ENCODE measurements at places on chromosomes 11 and 22. TPM values are rescaled to one million over a fixed set of nuclear protein-coding genes. Genes with fewer than 3 reads are reported as not detected.

GRCh38 chr11:19089421-19089820 is 27.5 kb upstream of the ZDHHC13 start:
- no peaks in the 10 kb centered on the region for H3K36me3 ChIP-seq
- H3K27me3 ChIP-seq = no peaks in the 10 kb centered on the region
- H3K27ac ChIP-seq = no peak overlapping the region
- DNase-seq = no peak

DNA sequence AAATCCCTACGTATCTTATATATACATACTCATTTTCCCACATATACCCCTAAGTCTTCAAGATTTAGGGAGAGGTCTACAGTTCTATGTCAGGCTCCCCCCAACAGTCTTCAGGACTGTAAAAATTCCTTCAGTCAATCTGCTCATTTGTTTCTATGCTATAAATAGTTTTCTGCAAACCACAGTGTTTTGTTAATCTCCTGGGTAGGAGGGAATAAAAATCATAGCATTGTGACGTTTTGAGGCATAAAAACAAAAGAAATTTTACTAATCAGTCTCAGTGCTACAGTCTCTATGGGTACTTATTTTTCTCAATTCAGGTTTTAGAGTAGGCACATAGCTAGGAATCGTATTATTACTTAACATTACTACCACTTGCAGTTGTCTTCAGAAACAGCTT is 552.8 kb upstream of the LRRC4C start:
- DNase-seq = no peak
- H3K27me3 ChIP-seq = no peaks in the 10 kb centered on the region
- H3K27ac ChIP-seq = no peak overlapping the region
- no peaks in the 10 kb centered on the region for H3K36me3 ChIP-seq
- no peaks in the 10 kb centered on the region for H3K4me1 ChIP-seq
- no peak overlapping the region for H3K4me3 ChIP-seq

DNA sequence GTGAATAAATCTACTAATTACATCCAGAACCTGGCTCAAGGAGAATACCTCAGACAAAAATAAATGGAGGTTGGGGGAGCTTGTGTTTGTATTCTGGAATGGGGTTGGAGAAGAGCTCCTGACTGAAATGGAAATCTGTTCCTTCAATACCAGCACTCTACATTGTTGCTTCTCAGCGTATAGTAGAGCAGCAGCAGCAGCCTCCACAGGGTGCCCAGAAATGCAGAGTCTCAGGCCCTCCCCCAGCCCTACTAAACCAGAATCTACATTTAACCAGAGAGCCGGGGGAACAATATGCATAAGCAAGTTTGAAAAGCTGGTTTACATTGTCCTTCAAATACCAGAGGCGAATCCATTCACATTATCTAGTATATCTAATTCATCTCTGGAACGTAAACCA is 474.8 kb downstream of the NTM start:
- no peak overlapping the region for H3K27ac ChIP-seq
- DNase-seq = no peak
- H3K27me3 ChIP-seq = no peaks in the 10 kb centered on the region
- no peaks in the 10 kb centered on the region for H3K4me1 ChIP-seq
- H3K4me3 ChIP-seq = no peak overlapping the region
- H3K36me3 ChIP-seq = no peaks in the 10 kb centered on the region

- no peak for DNase-seq
- no peaks in the 10 kb centered on the region for H3K27me3 ChIP-seq
- no peak overlapping the region for H3K27ac ChIP-seq
- H3K4me1 ChIP-seq = no peaks in the 10 kb centered on the region
Observed at GRCh38 chr11:70433966-70434812, 35.9 kb downstream of the CTTN start.

GRCh38 chr11:33701302-33702230 is 940 bp upstream of the C11orf91 start:
- peaks cover 44% of the 10 kb centered on the region for H3K4me1 ChIP-seq
- H3K36me3 ChIP-seq = no peaks in the 10 kb centered on the region
- H3K27ac ChIP-seq = peak overlapping the region; percentile 92
- peak; percentile 57 for DNase-seq
- H3K27me3 ChIP-seq = no peaks in the 10 kb centered on the region

DDI1 gene
- total RNA-seq = not detected

- H3K27ac ChIP-seq = no peak overlapping the region
- no peak for DNase-seq
- H3K36me3 ChIP-seq = no peaks in the 10 kb centered on the region
- H3K4me3 ChIP-seq = no peak overlapping the region
- no peaks in the 10 kb centered on the region for H3K4me1 ChIP-seq
Observed at GRCh38 chr11:103863497-103863896, 172.9 kb upstream of the DDI1 start.

- DNase-seq = no peak
- no peaks in the 10 kb centered on the region for H3K27me3 ChIP-seq
- no peaks in the 10 kb centered on the region for H3K4me1 ChIP-seq
- H3K27ac ChIP-seq = no peak overlapping the region
- H3K36me3 ChIP-seq = no peaks in the 10 kb centered on the region
- no peak overlapping the region for H3K4me3 ChIP-seq
Observed at GRCh38 chr11:123859731-123860130, 25.7 kb downstream of the TMEM225 start.

DNA sequence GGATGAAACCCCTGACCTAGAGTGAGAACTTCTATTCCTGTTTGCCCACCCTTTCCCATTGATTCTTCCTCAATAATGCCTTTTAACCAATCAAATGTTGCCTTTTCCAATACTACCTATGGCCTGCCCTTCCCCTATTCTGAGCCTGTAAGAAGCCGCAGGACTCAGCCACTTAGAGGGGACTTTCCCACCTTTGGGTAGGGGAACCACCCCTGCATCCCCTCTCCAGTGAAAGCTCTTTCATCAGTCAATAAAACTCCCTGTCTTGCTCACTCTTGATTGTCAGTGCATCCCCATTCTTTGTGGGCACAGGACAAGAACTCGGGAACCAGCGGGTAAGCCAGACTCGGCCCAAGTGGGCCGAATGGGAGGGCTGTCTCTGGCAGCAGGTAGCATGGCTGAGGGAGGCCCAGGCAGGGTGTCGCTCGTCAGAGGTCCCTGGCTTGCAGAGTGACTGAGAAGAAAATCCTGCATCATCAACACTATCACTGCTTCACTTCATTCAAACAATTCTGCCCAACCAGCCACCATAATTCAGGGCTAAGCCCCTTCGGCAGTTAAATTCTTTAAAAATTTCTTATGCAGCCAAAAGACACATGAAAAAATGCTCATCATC is 30.4 kb downstream of the LDHAL6A start:
- H3K36me3 ChIP-seq = peaks cover 87% of the 10 kb centered on the region
- no peak for DNase-seq
- no peak overlapping the region for H3K4me3 ChIP-seq
- no peaks in the 10 kb centered on the region for H3K27me3 ChIP-seq
- H3K27ac ChIP-seq = no peak overlapping the region

GRCh38 chr11:114426280-114426679 is 13.0 kb upstream of the REXO2 start:
- no peak for DNase-seq
- no peak overlapping the region for H3K4me3 ChIP-seq
- H3K27ac ChIP-seq = no peak overlapping the region
- H3K36me3 ChIP-seq = peaks cover 4% of the 10 kb centered on the region

FLRT1 gene
- 1.4 TPM for total RNA-seq

DNA sequence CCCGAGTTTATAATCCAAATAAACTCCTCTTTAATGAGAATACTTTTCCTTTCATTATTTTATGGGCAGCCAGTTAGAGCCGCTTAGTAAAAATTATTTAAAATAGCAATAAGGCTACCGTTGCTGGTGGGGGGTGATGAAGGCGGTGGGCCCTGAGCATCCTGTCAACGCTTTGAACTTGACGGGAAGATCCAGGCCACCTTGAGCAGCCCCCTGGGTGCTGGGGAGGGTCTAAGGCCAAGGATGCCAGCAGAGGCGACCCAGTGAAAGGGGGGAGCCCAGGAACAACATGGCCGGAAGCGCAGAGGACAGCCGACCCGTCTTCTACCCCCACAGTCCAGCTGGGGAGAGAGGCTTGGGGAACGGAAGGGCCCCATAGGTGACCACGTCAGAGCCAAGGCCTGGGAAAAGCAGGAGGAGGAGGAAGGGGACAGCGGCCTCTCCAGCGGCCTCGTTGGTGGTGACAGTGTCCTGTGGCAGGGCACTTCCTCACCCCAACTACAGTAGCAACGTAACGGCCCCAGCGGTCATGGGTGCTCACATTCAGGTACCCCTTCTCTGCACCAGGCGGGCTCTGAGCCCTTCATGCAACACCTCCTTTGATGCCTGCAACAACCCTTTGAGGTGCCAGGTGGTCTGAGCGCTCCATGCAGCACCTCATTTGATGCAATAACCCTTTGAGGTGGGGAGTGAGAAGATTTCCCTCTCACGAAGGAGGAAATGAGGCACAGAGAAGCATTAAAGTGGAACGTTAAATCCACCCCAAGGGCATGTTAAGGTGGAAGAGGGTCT is 695.3 kb downstream of the TBC1D22A start:
- no peak for DNase-seq
- no peaks in the 10 kb centered on the region for H3K4me1 ChIP-seq
- no peaks in the 10 kb centered on the region for H3K27me3 ChIP-seq
- H3K4me3 ChIP-seq = no peak overlapping the region
- H3K36me3 ChIP-seq = no peaks in the 10 kb centered on the region
- H3K27ac ChIP-seq = no peak overlapping the region

DNA sequence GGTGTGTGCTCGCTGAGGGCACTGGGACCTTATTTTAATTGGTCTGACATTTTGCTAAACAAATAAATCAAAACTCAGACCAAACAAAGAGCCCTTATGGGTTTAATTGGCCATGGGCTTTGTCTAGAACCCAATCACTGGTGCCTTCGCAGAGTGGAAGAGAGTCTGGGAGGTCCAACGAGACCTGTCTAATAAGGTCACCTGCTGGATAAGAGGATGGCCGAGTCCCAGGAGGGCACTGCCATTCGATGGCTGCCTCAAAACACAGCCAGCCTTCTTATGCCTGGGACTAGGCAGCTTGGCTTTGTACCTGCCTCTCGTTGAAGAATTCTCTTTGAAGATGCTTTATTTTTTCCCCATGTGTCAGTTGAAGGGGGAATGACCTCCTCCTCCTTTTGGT is 171.1 kb downstream of the CEP164 start:
- no peak overlapping the region for H3K27ac ChIP-seq
- H3K4me1 ChIP-seq = no peaks in the 10 kb centered on the region
- H3K36me3 ChIP-seq = no peaks in the 10 kb centered on the region

GRCh38 chr11:75523811-75524664 is 1.7 kb downstream of the GDPD5 start:
- no peaks in the 10 kb centered on the region for H3K36me3 ChIP-seq
- H3K27me3 ChIP-seq = no peaks in the 10 kb centered on the region
- peak overlapping the region; percentile 83 for H3K4me3 ChIP-seq
- no peak overlapping the region for H3K27ac ChIP-seq

SEZ6L gene
- 0.12 TPM for total RNA-seq

OR51B2 gene
- not detected for total RNA-seq

GRCh38 chr11:59615120-59615636 is 396 bp downstream of the OSBP start:
- peaks cover 44% of the 10 kb centered on the region for H3K4me1 ChIP-seq
- no peaks in the 10 kb centered on the region for H3K36me3 ChIP-seq
- no peaks in the 10 kb centered on the region for H3K27me3 ChIP-seq
- peak overlapping the region; percentile 91 for H3K27ac ChIP-seq
- H3K4me3 ChIP-seq = peak overlapping the region; percentile 88
- peak; percentile 67 for DNase-seq

OR56A1 gene
- total RNA-seq = not detected

DNA sequence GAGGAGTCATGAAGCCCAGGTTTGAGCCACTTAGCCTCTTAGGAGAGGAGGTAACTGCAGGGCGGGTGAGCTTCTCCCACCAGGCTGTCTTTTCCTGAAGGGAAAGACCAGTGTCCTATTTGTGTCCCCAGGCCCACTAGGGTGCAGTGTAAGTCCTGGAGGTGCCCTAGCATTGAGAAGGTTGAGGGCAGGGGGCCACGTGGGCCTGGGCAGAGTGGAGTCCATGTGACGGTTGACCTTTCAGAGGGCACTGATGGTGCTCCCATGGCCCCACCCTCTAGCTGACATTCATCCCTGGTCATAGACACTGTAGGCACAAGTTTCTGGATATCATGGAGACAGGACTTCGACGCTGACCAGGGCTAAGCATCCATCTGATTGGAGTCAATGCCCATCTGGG is 44.1 kb upstream of the TP53I11 start:
- H3K27me3 ChIP-seq = no peaks in the 10 kb centered on the region
- H3K4me1 ChIP-seq = peaks cover 18% of the 10 kb centered on the region
- no peaks in the 10 kb centered on the region for H3K36me3 ChIP-seq
- no peak overlapping the region for H3K4me3 ChIP-seq
- no peak for DNase-seq

- no peaks in the 10 kb centered on the region for H3K36me3 ChIP-seq
- peaks cover 39% of the 10 kb centered on the region for H3K4me1 ChIP-seq
Observed at GRCh38 chr22:46013460-46014416, 36.8 kb upstream of the WNT7B start.

DNA sequence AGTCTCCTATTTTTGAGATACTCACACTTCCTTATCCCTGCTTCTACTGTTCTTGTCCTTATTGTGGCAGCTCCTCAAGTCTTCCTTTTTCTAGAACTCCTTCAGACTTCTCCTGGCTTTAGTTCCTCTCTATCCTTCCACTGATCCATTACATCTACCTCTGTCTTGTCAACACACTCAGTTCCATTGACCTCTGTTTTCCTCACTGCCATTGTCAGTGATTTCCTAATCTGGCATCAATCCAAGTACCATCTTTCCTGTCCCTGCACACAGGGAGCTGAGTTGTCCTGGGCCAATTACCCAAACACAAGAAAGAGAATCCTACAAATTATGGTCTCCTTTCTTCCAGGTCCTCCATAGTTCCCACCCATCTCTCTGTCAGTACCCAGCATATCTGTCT is 27.9 kb upstream of the RIC3 start:
- H3K27ac ChIP-seq = no peak overlapping the region
- H3K4me3 ChIP-seq = no peak overlapping the region
- no peak for DNase-seq
- no peaks in the 10 kb centered on the region for H3K4me1 ChIP-seq
- H3K36me3 ChIP-seq = no peaks in the 10 kb centered on the region
- no peaks in the 10 kb centered on the region for H3K27me3 ChIP-seq

PLAAT2 gene
- not detected for total RNA-seq
